ENCODE measurements at places on chromosomes 6 and 20.

GRCh38 chr6:5083813-5084359 is 1.3 kb upstream of the PPP1R3G start:
- no peak for DNase-seq

DNA sequence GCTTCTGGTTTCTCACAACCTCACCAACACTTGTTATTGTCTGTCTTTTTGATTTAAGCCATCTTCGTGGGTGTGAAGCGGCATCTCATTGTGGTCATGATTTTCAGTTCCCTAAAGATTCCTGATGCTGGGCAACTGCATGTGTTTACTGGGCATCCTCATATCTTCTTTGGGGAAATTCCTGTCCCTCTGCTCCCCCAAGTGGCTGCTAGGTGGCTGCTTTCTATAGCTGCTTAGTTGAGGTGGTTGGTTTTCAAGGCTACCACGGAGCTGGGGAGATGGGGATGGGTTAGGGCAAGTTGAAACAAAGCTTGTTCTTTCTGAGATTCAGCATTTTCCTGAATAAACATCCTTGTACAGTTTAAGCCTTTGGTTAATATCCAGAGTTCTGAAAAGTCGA is 403.9 kb upstream of the SULF2 start:
- no peak for DNase-seq

DNA sequence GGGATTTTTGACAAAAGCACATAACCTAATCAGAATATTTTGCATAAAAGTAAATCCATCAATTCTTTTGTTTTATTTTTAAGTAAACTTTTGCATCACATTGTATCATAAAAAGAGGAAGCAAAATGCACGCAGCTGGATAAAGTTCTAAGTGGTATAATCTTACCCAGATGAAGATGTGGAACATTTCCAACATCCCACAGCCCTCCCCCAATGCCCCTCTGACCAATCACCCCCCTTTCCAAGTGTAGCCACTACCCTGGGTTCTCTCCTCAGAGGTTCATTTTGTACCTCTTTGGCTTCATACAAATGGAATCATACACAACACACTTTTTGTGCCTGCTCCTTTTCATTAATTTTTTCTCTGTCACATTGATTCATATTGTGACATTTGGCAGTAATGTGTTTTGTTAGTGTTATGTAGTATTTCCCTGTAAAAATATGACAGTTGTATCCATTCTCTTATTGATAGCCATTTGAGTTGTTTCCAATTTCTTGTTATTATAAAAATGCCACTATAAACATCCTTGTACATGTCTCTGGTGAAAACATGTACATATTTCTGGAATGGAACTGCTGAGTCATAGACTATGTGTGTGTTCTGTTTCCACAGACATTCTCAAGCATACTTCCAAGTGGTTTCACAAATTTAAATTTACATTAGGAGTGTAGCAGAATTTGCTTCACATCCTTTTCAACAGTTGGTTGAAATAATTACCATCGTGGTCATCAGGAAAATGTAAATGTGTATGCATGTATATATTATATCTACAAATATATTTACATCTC is 92.9 kb upstream of the SYNDIG1 start:
- DNase-seq: no peak

- DNase-seq: no peak
Measured at GRCh38 chr6:131255434-131255833, 120.2 kb downstream of the AKAP7 start.

GRCh38 chr20:1927217-1927616 is 32.0 kb downstream of the SIRPA start:
- DNase-seq: no peak

DNA sequence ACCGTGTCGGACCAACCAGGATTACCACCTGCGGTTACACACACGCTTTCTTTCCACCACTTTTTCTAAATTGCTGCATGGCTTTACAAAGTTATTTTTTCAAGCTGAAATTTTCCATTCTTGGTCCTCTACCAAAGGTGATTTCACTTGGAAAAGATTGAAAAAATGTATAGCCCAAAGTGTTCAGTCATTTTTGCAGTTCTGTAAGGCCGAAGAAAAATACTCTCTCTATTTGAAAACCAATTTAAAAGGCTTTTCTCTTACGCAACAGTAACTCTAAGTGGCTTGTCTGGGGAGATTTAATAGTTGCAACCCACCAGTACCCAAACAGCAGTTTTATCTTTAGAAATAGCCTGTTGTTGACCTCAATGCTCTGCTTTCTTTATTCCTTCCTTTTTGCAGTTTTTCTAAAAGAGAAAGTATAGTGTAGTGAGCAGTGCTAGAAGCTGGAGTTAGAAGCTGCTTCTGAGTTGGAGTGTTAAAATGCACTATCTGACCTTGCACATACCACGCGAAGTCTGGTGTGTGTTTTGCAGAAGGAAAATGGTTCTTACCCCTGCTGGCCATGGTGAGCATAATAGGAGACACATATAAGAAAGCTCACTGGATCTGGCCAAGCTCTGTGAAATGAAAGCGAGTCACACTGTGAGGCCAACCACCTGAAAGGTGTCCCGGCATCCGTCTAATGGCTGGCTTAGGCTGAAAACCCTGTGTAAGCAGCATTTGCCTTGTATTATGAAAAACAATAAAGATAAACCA is 271.6 kb upstream of the PRND start:
- no peak for DNase-seq

- no peak for DNase-seq
Measured at GRCh38 chr6:140427842-140428241, 1053.4 kb upstream of the CITED2 start.

GRCh38 chr6:19837511-19838441 is 606 bp downstream of the ID4 start:
- DNase-seq: no peak

- no peak for DNase-seq
Measured at GRCh38 chr20:39294137-39294725, 332.1 kb downstream of the DHX35 start.

DNA sequence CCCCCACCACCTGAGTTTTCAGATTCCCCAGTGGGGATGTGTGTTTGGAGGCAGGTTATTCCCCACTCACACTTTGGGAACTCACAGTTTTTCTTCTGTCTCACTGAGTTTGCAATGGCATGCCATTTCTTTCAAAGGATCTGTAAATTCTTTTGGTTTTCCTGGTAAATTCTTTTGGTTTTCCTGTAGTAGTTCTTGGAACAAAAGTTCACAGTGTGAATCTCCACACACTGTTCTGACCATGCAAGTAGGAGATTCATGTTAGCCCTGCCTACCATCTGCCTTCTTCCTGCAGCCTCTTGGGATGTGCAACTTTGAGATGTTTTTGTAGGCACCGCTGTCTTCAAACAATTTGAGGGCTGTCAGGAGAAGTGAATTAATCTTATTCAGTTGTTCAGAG is 165.6 kb upstream of the OGFRL1 start:
- DNase-seq: no peak

GRCh38 chr6:160931378-160932310 is 59.9 kb upstream of the MAP3K4 start:
- no peak for DNase-seq

DNA sequence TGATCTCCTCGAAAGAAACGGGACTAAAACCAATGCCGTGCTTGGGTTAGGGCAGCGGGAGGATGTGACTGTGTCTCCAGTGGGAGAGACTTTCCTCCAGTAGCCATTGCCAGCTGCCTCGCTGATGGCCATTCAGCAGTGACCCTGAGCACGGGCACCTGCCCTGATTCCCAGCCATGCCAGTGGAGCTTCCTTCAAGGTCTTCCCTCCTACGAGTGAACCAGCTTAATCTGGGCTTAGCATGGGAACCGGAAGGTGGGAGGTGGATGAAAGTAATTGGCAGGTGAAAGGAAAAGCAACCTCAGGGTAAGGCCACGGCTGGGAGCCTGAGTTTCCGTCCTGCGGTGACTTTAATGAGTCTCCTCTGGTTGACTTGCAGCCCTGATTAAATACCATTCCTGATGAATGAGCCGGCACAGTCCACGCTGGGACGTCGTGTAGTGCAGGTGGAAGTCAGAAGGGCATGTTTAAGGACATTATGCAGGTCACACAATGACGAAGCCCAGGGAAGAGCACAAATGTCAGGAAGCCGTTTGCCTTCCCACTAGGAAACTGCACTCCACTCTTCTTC is 813.5 kb downstream of the QKI start:
- DNase-seq: no peak

DNA sequence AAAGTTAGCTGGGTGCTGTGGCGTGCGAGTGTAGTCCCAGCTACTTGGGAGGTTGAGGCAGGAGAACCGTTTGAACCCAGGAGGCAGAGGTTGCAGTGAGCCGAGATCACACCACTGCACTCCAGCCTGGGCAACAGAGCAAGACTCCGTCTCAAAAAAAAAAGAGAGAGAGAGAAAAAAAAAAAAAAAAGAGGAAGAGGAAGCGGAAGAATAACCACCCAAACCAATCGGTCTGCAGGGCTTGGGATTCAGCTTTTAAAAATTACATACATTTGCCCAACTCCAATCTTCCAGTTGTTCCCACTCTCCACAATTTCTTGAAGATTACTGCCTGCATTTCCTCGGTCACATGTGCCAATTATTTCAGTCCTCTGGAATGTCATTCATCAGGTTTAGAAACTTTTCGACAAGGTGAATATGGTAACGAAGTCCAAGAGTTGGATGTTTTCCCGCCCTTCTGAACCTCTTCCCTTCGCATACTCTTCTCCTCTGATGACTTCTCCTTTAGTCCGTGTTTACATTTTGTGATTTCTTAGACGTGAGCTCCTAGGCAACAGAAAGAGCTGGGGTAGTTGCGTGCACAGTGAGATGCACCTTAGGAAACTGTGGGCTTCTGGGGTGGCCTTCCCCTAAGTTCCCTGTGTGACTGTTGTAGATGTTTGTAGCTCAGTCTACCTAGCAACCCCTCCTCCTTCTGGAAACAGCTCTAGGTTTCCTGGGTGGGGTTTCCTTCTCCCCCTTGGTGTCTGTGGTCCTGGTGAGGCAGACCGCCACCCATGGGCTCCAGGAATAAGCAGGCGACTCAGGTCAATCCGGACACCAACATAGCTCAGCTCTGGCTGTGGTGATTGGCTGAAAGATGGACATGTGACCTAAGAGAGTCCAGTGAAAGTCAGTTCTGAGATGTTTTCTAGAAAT is 63.0 kb upstream of the NCOA3 start:
- no peak for DNase-seq

DNA sequence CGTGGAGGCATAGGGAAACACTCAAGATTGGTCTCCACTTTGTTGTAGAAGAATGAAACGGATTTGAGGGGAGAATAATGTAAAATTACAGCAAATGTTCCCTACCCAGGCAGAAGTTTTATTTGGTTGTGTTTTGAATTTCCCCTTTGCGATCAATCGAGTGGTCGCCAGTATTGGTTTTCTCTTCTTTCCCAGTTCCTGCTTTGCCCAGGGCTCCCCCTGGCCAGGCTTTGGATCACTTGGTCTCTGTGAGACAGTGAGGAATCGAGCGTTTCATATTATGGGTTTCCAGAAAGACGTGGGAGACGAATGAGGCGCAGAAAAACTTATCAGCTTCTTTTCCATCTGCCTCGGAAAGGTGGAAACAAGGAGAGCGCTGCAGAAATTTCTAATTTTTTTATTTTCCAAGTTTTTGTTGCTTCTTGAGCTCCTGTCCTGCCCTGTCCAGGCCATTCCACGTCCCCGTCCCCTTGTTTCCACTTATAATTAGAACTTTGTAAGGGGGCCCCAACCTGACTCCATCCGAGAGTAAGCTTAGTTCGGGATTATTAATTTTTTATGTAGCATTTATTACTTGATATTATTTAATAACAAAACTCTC is 7.5 kb upstream of the TBX18 start:
- DNase-seq: no peak

GRCh38 chr6:27553123-27553904 is 80.4 kb upstream of the ZNF184 start:
- DNase-seq: no peak

- DNase-seq: no peak
Measured at GRCh38 chr20:33120934-33121333, 41.5 kb downstream of the BPIFB4 start.

GRCh38 chr6:34771727-34772126 is 14.4 kb downstream of the SNRPC start:
- DNase-seq: no peak

DNA sequence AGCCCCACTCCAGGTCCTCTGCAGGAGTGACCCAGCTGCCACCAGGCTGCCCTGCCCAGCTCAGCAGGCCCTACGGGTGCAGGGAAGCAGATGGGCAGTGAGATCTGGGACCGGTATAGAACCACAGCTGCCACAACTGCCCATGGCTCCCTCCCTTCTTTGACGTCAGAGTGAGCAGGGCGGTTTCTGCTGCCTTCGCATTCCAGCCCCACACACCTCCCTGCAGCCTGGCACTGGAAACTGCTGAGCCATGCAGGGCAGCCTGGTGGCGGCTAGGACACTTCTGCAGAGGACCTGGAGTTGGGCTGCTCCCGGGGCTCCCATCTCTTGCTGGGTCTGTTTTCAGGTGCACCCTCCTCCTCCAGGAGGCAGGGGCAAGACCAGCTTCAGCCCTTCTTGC is 101.6 kb upstream of the CD93 start:
- no peak for DNase-seq

- DNase-seq: no peak
Measured at GRCh38 chr6:43264599-43265145, 21.4 kb downstream of the TTBK1 start.

- DNase-seq: no peak
Measured at GRCh38 chr6:125511809-125512396, 210.1 kb upstream of the HDDC2 start.

DNA sequence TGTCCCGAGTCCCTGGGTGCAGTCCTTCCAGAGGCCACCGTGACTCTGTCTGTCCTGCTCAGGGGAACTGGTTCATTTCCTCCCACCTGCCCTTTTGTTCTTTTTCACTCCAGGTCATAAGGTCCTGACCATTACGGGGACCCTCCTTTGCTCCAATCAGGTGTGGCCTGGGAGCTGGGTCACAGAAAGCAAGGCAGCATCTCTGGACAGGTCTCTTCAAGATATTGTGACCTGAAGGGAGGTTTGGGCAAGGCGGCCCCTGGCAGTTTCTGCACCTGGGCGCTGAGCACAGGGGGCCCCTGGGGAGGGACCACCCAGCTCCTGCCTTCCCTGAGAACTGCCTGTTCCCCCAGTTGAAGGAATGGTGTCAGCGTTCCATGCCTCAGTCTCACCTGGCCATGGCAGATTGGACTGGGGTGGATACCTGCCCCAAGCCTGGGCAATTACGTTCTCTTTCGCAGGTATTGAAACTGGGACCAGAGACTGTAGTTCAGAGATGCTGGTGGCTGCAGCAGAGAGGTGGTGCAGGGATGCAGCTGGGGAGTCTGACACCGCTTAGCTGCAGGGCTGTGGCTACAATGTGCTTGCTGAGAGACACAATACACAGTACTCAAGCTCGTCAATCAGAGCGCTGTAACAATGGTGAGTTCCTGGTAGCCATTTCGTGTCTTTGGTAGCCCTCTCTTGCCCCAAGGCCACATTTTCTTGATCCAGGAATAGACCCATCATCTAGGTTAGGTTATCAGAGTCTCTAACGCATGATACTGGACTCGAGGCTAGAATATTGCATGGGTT is 15.6 kb upstream of the NELFCD start:
- DNase-seq: no peak

DNA sequence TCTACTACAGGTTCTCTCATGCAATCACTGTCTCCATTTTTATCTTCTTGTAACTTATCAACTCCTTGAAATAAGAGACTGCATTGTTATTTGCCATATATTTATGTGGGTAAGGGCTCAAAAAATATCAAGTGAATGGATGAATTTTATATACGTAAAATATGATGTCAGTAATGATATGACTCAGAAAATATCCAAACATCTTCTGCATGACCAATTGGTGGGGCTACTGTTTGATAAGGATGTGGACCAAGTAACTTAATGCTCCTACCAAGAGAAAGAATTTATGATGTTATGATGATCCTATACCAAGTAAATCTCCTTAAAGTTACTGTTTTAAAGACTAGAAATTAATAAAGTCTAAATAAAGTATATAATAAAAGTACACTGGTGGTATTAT is 103.7 kb downstream of the OGFRL1 start:
- DNase-seq: no peak

- no peak for DNase-seq
Measured at GRCh38 chr6:32854376-32855178, 585 bp downstream of the PSMB9 start.

Measured in AG09309 (cell line).